T-helper 1 cell (primary cell): ENCODE measurements at places on chromosomes 3 and 15.

GRCh38 chr3:16084887-16085286 is 89.6 kb upstream of the GALNT15 start:
- DNase-seq: no peak

- DNase-seq: no peak
Measured at GRCh38 chr3:140166861-140167599, 232.0 kb downstream of the CLSTN2 start.

DNA sequence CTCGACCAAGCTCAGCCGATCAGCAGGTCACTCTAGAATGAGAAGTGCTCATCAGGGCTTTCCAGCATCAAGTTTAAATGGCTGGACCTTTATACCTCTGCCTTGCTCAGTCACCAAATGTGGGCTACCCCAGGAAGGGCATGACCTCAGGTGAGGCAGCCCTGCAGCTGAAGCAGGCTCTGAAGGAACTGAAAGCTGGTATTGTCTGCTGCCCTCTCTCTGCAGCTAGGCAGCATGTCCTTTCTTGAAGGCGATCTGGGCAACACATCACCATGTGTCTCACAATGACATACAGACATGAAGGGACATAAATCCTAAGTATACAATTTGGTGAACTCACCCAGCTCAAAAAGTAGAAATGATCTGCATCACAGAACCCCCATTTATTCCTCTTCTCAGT is 38.7 kb upstream of the ARID3B start:
- no peak for DNase-seq

GRCh38 chr15:62360332-62361097 is 195.4 kb upstream of the C2CD4B start:
- no peak for DNase-seq

DNA sequence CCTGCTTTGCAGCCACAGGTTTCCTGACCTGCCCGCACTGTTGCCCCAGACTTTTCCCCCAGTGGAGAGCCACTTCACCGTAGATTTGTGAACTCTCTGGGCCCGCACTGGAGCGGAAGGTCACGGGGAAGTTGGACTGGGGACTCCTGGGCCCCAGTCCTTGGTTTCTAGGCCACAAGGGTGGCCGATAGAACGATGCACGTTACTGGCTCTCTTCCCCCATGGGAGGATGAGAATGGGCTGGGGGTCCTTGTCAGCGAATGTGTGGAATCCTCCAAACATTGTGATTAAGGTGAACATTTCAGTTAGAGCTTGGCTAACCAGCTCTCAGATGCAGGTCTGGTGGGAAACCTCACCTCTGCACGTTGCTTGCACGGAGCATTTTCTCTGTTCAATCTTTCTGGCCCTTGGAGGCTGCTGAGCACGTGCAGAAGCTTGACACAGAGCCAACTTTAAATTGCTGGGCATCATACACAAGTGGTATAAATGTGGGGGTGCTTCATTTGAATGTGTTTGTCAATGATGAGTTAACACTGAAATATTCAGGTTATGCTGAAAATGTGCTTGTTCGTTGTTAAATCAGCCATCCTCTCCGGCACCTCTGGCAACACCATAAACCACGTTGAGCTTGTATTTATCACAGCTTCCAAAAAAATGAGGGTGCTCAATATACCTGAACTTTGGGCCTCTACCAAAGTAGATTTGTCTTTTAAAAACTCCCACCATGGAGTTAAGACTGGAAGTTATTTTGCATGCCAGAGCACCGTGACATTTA is 976 bp downstream of the DIS3L start:
- DNase-seq: no peak

DNA sequence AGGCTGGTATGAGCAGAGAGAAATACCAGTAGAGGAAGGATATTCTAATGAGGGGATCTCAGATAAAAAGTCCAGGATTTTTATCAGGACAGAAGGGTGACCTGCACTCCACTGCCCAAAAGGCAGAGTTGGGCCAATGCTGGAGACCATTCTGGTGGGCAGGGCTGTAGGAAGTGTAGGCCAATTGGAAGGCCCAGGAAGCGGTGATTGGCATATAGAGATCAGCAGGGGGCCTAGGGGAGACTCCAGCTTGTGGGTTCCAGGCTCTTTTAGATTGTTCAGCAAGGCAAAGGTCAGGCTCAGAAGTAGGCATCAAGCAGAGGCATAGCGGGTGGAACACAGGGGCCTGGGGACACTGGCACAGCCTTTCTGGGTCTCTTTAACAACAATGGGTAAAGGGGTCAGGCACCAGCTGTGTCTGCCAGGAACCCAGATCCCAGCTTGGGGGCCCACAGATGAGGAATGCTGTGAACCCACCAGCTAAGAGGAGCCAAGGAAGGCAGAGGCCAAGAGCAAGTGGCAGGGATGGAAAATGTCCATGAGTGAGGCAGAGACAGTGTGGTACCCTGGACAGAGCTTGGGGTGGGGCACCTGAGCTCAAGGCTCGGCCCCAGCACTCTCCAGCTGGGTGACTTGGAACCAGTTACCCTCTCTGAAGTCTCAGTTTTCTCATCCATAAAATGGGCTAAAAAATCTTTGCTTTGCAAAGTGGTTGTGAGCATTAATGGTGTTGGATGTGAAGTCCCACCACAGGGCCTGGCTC is 27.0 kb upstream of the RASGRF1 start:
- no peak for DNase-seq

GRCh38 chr3:48518069-48518468 is 14.1 kb upstream of the SHISA5 start:
- no peak for DNase-seq

DNA sequence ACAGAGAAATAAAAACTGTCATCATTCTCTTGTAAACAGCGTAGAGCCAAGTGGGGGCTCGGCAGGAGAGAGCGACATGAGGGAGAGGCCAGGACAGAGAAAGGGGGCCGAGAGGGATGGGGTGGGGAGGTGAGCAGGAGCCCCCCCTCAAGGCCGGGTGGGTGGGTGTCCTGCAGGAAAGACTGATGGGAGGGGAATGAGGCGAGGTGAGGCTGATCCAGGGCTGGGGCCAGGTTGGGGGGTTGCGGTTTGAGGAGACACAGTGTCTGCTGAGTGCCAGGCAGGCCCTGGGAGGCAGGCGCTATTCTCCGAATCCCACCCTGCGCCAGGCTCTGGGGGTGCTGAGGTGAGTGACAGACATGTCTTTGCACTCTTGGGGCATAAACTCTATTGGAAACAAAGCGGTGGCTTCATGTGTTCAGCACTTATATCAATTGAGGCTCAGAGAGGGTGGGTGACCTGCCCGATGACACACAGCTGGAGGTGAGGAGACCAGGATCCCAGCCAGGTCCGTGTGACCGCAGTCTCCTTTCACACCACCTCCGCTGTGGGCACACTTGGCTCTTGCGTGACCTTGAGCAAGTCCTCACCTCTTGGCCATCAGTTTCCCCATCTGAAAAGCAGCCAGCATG is 19.6 kb upstream of the CSPG4 start:
- no peak for DNase-seq

GRCh38 chr15:96514607-96515285 is 184.2 kb downstream of the NR2F2 start:
- DNase-seq: no peak

DNA sequence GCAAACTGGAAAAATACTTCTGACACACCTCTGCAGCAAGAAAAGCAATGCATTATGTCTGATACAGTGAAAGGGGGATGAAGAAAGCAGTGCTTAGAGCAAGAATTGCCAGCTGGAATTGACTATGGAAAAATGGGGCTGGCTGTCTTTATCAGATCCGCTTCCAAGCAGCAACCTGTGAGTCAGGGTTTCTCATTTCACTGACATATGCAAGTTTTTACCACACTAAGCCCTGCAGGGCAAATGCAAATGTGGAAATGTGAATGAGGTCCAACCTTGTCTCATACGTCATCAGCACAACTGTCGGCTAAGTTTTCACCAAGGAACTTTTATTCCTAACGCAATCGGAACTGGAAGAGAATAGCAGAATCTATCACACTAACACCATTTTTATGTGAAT is 172.5 kb upstream of the GADL1 start:
- DNase-seq: no peak

DNA sequence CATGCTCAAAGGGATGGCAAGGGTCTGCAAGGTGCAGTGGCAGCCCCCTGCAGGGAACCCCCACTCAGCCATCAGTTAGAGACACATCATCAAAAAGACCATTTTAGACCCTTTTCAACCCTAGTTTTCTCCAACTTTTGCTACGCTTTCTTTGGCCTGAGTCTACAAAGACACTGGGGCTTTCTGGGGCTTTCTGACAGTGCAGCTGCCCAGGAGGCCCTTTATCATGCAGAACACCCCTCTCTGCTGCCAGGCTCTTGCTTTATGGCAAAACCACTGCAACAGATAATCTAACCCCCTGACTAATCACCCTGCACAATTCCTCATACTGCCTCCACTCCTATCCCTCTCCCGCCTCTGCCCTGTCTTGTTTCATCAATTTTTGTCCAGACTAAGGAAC is 2.4 kb downstream of the NMNAT3 start:
- no peak for DNase-seq

- no peak for DNase-seq
Measured at GRCh38 chr3:51971350-51971749, 2.5 kb downstream of the ABHD14B start.

GRCh38 chr15:69074001-69074842 is 59.7 kb downstream of the NOX5 start:
- no peak for DNase-seq

- DNase-seq: no peak
Measured at GRCh38 chr15:66895794-66896453, 169.5 kb upstream of the SMAD3 start.

GRCh38 chr3:52890735-52891134 is 6.6 kb downstream of the STIMATE start:
- DNase-seq: no peak

GRCh38 chr3:113927556-113927955 is 20.3 kb upstream of the ZDHHC23 start:
- no peak for DNase-seq

- no peak for DNase-seq
Measured at GRCh38 chr3:129697229-129697969, 90.9 kb upstream of the PLXND1 start.

DNA sequence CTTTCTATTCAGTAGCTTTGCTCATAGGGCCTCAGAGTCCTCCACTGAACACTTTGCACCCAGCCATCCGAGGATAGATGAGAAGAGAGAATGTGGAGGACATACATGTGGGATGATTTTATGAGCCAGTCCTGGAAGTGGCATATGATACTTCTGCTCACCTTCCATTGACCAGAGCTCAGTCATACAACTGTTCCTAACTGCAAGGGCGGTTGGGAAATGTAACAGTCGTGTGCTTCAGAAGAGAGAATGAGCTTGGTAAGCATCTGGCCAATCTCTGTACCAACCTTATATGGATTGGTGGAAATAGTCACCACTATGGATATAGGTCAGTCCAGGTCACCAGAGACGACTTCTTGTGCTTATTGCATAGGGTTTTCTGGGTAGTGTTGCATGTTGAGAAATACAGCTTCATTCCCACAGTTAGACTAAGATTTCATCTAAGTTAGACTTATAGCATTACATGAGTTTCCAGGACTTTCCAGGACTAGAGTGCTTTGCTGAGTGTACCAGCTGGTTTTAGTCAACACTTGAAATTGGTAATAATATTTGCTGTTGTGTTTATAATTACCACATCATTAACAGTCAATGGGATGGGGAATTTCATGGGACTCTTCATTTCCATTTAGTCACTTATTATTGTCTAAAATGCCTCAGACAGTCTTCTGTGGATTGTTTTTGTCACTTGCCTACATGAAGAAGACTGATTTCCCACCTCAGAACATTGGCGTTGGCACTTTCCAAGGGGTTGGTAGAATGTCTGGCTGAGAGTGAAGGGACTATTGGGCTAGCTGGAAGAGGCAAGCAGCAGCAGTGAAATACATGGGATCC is 214.5 kb upstream of the ROPN1 start:
- no peak for DNase-seq

DNA sequence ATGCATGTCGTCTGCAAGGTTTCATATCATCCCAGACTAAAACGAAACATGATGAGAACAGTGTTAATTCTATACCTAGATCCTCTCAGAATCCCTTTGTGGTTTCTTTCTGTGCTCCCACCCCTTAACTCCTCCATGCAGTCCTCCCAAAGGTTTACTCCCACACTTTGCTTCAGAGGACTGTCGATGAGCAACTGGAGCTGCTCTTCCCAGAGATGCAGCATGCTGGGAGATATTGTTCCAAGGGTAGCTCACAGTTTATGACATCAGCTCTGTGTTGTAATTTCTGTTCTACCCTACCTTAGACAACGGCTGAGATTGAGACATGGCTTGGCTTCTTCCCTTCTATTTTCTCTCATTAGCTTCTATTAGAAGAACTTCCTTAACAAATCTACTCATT is 313.0 kb upstream of the COL8A1 start:
- DNase-seq: no peak

DNA sequence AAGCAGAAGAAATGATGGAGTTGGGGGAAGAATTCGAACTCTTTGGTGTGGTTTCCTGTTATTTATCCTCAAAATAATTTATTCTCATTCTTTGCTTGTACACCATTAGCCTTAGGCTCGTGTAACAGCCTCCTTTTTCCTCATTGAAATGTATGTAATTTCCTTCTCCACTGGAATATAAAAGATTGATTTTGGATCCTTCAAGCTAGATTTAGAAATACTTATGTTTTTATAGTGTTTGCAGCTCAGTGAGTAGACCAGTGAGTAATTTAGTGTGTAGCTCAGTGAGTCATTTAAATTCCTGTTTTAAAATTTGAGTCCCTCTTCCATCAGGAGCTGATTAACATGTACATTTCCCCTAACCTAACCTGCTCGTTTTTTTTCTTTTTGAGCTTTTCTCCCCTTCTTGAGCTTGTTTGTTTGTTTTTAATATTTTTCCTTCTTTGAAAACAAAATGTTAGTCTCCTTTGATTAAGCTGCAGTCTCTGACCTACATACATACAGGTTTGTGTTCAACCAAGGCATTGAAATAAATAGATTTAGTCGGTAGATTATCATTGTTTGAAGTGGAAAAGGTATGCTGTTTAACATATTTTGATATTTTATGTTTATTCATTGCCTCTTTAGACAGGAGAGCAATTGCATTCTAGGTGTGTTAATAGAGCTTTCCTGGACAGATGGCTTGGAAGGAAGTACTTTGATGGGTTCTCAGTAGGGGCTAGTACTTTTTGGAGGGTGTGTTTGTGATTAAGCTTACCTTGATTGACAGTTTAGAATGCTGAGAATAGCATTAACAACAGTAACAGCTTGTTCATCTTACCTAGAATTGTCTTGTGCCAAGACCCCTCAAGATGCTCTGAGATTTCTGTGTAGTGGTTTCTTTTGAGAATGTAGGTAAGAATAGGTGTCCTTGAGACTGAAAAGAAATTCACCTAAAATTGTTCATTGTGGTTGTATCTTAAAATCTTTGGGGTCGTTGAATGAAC is 5.9 kb downstream of the USP3 start:
- DNase-seq: no peak

- no peak for DNase-seq
Measured at GRCh38 chr3:52841211-52841980, 6.6 kb upstream of the MUSTN1 start.

- no peak for DNase-seq
Measured at GRCh38 chr3:188861842-188862744, 309.7 kb upstream of the TPRG1 start.

DNA sequence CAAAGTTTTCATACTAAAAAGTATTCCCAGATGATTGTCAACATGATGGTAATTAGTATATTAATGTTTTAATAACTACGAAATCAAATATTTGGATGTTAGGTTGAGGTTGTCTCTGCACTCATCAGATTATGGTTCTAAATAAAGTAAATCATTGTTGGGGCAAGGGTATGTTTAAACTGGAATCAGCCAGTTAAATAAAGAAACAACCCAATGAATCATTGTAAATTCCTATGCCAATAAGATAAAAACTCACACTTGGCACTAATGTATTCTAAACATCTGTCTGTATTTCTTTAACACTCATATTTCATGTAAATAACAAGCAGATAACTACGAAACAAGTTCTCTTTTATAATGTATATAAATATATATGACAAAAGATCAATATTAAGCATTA is 92.7 kb downstream of the PEAK1 start:
- DNase-seq: no peak
